ENCODE measurements at places on chromosomes 16 and 17.

DNA sequence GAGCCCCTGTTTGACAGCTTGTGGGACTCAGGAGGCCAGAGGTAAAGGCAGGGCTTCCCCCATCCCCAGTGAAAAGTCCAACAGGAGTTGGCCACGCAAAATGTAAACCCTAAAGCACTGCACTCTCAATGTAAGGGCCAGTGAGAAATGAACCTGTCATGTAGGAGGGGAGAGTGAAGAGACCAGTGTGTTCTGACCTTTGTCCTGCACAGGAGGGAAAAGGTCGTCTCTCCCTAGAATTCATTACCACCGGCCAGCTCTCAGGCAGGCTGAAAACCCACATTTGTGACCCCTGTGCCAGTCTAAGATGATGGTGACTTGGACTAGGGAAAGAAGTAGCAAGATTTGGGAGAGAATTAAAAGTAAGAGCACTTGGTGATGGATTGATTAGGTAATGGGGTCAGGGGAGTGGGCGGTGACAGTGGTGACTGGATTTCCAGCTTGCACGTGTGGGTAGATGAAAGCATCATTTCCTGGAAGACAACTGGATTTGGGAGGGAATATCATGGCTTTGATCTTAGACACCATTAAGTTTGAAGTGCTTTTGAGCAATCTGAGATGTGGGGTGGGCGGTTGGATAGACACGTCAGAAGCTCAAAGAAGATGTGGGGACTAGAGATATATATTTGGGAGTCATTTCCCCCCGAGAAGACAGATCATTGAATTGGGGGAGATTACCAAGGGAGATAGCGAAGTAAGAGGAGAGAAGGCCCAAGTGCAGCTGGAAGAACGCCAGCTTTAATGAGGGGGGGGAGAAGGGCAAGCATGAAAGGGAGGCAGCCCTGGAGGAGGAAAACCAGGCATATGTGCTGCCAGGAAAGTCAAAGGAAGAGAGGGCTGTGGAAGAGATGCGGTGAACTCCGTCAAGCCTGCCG is 119.5 kb downstream of the NTN1 start:
- DNase-seq, result no peak

- DNase-seq, result no peak
Measured at GRCh38 chr17:9343516-9343915, 232.1 kb downstream of the STX8 start.

GRCh38 chr16:14186007-14186794 is 115.1 kb downstream of the MRTFB start:
- DNase-seq, result no peak

DNA sequence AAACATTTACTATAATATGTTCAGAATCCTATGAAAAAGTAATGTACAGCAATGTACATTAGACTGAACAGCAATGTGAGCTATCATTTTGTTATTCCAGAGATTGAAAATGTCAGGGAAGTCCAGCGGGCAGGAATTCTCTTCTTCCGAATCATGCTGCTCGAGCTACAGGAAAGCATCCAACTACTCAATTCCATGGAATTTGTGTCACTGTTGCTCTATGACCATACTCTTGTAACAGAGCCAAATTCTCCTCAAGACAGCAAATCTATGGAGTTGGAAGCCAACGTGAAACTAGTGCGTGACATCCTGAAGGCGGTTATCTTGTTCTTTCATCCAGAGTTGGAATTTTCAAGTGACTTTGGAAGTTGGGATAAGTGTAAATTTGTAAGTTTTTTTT is 24.8 kb upstream of the NSRP1 start:
- DNase-seq, result no peak

DNA sequence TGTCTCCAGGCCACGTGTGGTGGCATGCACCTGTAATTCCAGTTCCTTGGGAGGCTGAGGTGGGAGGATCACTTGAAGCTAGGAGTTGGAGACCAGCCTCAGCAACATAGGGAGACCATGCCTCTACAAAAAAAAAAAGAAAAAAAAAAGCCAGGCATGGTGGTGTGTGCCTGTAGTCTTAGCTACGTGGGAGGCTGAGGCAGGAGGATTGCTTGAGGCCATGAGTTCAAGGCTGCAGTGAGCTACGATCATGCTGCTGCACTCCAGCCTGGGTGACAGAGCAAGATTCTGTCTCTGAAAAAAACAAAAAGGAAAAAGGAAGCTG is 103.9 kb downstream of the CMIP start:
- no peak for DNase-seq

- no peak for DNase-seq
Measured at GRCh38 chr17:34756637-34757021, 177.2 kb downstream of the TMEM132E start.

GRCh38 chr17:47696717-47697642 is 3.0 kb downstream of the TBKBP1 start:
- no peak for DNase-seq

DNA sequence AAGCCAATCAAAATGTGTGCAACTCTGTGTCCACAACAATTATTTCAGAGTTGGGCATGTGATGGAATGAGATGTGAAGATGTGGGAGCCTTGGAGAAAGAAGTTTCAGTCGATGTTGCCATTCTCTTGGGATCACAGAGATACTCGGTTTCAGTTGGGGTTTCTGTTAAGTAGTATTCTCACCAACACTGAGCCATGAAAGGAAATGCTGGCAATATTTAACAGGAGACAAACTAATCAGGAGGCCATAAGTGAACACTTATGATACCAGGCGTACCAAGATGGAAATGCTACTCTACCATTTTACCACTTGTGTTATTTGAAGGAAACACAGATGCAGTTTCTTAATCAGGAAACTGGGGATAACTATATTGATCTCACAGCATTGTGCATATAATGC is 53.3 kb upstream of the NUDT7 start:
- DNase-seq, result no peak

DNA sequence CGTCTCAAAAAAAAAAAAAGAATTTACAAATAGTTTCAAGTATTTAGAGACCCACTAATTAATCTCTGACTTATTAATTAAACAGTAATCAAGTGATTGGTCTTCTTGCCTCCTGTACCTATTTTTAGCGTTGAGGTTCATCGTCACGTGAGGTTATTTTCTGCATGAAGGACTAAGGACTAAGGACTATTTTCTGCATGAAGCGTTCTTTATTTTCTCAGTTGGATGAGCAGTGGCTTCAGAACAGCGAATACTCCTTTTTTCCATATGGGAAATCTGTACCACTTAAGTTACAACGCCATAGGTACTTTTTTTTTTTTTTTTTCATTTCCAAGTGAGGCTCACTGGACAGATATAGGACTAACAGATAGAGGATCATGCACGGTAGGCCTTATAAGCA is 224.9 kb downstream of the CNTNAP4 start:
- no peak for DNase-seq

- DNase-seq, result no peak
Measured at GRCh38 chr17:74287031-74287602, 13.1 kb downstream of the DNAI2 start.

DNA sequence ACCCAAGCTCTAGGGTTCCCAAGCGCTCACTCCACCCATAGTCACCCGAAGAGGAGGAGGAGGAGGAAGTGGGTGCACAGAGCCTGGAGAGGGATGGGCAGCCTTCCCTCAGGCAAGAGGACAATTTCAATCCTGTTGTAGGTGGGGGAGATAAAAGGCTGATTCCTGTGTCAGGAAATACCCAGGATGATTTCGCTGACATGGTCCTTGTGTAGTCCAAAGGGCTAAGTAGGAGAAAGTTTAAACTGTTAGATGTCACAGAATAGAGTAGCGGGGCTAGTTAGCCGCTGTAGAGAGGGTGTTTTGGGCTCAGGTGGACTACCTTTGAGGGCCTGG is 1.3 kb upstream of the EXOC7 start:
- no peak for DNase-seq

GRCh38 chr17:54932711-54933110 is 32.1 kb downstream of the TOM1L1 start:
- DNase-seq, result no peak

DNA sequence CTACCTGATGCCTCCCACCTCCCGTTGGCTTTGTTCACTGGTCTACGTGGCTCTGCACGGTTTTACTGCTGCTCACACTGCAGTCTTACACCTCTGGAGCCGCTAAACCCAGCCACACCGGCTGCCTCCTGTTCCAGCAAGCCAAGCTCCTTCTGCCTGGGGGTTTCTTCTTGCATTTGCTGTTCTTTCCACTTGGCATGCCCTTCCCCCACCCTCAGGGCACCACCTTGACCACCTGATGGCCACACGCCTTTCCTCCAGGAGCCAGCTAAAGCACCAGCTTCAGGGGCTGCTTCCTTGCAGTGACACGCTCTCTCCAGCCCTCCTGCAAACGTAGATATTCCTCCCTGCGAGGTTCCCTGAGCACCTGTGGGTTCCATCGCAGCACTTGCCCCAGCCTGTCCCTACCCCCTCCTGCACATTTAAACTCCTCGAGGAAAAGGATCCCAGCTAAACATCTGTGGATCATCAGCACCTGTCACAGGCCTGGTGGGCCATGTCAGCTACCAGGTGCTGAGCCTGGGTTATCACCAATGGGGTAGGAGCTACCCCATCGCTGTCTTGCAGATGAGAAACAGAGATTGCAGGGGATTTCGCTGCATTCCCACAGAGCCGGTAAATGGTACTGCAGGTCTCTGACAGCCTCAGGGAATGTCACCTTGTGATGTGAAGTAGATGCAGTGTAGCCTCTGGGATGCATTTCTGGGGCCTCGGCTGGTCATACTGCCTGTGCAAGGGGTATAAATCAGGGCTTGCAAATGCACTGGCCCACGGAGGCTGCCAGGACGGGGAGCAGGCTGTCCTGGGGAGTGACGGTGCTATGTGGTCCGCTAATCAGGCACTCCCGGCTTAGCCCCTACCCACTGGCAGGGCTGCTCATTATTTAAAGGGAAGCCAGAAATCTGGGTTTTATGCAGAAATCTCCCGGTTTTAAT is 285.2 kb downstream of the CPPED1 start:
- no peak for DNase-seq

GRCh38 chr16:8589900-8590688 is at the start of gene TMEM114:
TMEM114 (minus strand) TSS chr16:8590511; CDS start chr16:8589838, 673 bp downstream.
- no peak for DNase-seq

- no peak for DNase-seq
Measured at GRCh38 chr17:3002538-3003295, 60.7 kb downstream of the OR1D5 start.

DNA sequence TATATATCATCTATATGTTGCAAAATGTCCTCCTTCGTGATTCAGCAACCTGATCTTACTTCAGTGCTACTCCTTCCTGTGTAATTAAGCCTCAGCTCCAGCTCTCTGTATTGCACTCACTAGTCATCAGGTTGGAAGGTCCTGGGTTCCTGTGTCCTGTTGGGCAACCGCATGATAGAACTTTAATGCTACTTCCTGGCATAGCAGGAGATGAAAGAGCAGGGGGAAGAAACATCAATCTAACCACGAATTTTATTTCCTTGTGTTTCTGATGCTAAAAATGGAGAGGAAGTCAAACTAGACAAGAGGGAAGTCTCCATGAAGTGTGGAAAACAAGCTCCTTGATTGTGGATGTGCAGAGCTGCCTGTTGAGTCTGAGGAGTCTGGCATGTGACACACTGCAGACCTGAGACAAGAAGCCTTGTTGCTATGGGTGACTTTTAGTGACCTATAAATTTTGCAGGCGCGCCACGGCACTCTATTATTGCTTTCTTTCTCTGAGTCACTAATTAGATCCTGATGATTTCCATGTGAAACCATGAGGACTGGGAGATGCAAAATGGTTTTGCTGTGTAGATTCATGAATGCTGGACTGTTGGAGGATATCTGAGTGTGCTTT is 25.6 kb downstream of the IGSF6 start:
- DNase-seq, result no peak

DNA sequence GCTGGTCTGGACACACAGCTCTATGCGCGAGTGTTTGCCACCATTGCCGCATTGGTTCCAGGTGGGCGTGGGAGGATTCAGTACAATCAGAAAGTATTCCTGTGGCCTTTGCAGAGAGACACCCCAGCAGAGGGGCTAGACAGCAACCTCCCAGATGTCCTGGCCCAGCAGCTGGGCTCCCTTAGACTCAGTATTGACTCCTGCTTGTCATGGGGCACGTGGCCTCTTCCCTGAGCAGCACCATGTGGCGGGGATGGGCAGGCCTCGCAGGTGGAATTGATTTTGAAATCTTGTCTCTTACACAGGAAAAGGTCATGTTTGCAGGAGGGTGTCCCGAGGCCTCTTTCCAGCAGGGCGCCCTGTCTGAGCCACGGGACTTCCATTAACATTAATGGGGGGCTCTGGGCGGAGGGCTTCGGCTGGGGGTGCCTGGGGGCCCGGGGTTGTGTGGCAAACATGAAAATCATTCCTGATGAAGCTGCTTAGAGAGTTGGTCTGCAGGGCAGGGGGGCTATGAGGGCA is 96.4 kb downstream of the C16orf78 start:
- DNase-seq, result no peak

GRCh38 chr17:63479495-63480184 is 2.8 kb downstream of the ACE start:
- no peak for DNase-seq

GRCh38 chr16:52677501-52677900 is 130.6 kb upstream of the TOX3 start:
- no peak for DNase-seq

DNA sequence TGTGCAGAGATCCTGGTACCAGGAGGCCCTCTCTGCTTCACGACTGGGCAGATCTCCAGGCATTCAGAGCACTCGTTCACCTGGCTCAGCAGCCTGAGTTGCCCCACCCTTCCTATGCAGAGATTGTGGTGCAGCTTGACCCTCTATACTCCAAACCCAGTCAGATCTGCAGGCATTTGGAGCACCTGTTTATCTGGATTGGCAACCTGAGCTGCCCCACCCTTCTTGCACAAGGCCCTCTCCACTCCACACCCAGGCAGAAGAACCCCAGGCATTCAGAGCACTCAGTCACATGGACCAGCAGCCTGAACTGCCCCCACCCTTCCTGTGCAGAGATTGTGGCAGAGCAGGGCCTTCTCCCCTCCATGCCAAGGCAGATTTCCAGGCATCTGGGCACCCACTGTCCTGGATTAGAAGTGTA is 88.4 kb upstream of the CDH5 start:
- DNase-seq, result no peak

DNA sequence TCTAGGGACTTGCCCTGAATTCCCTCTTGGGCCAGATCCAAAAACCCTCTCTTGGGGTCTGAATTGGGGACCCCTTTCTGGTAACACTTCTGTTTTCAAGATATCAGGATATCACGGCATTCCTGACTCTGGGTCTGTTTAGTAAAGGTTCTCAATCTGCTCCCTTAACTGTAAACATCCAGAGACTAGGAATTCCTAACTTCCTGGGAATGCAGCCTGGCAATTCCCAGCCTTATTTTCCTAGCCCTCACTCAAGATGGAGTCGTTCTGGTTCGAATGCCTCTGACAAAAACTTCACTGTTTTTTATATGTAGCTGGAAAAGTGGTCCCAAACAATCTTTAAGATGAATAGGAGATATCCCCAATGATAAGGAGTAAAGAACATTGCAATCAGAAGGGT is 141.6 kb upstream of the XYLT1 start:
- no peak for DNase-seq

DNA sequence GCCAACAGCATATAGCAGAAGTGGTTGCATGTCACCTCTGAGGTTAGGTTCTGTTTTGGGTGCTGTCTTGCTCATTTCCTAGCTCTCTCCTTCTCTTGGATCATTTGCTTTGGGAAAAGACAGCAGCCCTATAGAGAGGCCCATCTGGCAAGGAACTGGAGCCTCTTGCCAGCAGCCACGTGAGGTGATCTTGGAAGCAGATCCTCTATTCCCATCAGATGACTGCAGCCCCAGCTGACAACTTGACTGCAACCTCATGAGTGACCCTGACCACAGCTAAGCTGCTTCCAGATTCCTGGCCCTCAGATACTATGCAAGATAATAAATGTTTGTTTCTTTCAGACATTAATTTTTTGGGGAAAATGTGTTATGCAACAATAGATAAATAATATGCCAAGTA is 213.3 kb upstream of the HS3ST4 start:
- no peak for DNase-seq

- DNase-seq, result no peak
Measured at GRCh38 chr16:29920288-29921033, 5.6 kb downstream of the KCTD13 start.

Measured in stimulated activated CD8-positive, alpha-beta memory T cell treated with anti-CD3 and anti-CD28 coated beads, Interleukin-7, amount 100 ng/mL, for 4 hours (primary cell).